NCI-H2029 treated with DMSO at 0.1 percent for 48 hours (cell line): ENCODE measurements at places on chromosomes 4 and X.

DNA sequence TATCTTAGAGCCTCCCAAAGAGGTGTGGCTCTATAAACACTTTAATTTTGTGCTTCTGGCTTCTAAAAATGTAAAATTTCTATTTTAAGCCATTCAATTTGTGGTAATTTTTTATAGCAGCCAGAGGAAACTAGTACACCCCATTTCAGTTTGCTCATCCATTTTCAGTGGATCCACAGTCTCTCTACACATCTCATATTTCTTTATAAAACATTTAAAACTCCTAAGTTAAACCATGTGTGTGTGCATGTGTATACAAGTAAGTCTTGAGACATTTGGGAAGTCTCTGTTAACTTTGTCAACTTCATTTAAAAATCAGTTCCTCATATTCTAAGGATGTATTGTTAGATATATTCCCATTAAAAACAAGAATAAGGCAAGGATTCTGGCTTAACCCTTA lies 273.2 kb downstream of the IL15 start:
- no peak for DNase-seq

DNA sequence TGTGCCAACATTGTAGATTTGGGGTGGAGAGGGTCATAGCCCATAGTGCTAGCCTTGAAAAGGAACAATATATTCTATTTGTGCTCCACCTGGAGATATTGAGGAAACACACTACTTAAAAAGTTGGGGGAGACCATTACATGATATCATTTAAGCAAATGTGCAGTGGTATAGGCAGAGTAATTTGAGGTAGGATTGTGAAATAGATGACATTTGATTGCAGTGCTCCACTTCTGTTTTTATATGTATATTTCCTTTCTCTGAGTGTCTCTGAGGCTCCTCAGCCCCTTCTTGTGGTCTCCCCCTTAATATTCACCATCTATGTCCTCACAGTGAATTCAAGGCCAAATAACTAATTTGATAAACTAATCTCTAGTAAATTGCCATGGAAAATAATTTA lies 85.6 kb upstream of the NMU start:
- DNase-seq, result no peak

DNA sequence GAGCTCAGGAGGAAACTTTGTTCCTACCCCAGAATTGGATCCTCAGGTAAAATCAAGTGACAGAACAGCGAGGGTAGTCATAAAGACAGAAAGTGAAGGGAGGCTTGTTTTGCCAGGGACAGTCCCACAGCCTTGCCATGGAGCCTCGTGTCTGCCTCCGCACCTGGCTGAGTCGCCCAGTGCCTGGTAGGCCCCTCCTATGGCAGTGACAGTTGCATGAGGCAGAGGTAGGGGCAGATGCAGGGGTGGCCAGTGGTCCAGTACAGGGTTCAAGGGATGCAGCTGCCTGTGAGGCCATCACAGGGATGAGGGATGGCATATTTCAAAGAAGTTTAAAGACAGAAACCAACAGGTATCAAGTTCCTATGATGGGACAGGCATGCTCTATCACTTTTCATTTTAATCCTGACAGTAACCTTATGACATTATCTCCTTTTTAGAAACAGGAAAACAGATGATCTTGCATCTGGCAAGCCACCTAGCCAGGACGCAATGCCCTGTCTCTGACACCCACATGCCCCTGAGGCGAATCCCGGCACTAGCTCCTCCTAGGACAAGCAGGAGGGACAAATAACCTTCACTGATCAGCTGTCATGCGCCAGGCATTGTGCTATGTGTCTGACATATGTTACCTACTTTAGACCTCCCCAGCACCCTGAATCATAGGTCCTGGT lies 127.4 kb upstream of the ENPP6 start:
- DNase-seq, result no peak

DNA sequence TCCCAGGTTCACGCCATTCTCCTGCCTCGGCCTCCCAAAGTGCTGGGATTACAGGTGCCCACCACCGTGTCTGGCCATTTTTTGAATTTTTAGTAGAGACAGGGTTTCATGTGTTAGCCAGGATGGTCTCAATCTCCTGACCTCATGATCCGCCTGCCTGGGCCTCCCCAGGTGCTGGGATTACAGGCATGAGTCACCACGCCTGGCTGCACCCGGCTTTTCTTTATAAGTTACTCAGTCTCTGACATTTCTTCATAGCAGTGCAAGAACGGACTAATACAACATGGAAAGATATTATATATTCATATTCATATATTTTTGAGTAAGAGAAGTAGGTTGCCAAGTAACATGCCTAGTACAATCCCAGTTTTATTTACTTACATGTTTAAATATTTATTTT lies 22.9 kb downstream of the SHROOM3 start:
- DNase-seq, result no peak

- no peak for DNase-seq
These were observed 25.3 kb downstream of the STIM2 start for GRCh38 chr4:26885912-26886274.

DNA sequence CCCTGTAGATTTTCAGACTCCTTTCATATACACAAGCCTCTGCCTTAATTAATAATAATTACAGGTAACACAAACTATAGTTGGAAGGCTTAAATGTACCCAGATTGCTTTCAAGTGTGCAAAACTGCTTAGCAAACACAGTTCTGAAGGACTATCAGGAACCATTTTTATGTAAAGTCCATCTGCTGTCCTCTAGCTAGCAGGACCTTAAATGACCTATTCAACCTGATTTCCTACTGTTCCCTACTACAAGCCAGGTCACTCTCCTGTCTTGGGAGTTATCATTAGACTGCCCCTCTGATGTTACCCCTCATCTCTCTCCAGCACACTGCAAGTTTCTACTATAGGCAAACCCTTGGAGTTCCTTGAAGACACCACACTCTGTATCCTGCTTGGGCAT lies 157.3 kb downstream of the GBA3 start:
- no peak for DNase-seq

GRCh38 chr4:98518559-98519267 lies 139.7 kb downstream of the TSPAN5 start:
- DNase-seq, result no peak

- no peak for DNase-seq
These were observed 326.9 kb upstream of the SLIT2 start for GRCh38 chr4:19924761-19925160.

GRCh38 chr4:118327554-118328241 lies 25.1 kb downstream of the PRSS12 start:
- DNase-seq, result no peak

GRCh38 chr4:179398414-179398813 lies 1956.2 kb upstream of the AGA start:
- no peak for DNase-seq

GRCh38 chr4:100494166-100494565 lies 23.7 kb downstream of the EMCN start:
- DNase-seq, result no peak

DNA sequence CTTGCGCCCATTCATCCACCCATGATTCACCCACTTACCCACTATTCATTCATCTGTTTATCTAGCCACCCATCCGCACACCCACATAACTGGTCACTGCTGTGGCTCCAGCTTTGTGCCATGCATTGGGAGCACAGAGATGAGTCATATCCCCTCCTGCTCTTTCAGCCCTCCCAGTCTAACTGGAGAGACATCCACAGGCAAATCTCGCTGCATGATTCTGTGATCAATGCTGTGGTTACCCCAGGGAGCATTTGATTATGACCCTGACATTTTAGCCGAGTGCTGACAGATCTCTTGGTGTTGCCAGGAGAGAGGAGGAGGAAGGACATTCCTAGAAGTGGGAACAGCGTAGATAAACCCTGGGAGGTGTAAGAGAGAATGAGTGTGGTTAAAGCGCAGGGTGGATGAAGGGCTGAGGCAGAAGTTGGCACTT lies 10.4 kb upstream of the PORCN start:
- no peak for DNase-seq

- DNase-seq, result no peak
These were observed 211.2 kb downstream of the SNCA start for GRCh38 chr4:89625599-89626293.

- no peak for DNase-seq
These were observed 14.0 kb upstream of the GLOD5 start for GRCh38 chrX:48747415-48748016.

- DNase-seq, result no peak
These were observed 169.0 kb upstream of the MAP3K15 start for GRCh38 chrX:19684311-19684710.

GRCh38 chr4:16055471-16055870 lies 28.4 kb downstream of the PROM1 start:
- no peak for DNase-seq

DNA sequence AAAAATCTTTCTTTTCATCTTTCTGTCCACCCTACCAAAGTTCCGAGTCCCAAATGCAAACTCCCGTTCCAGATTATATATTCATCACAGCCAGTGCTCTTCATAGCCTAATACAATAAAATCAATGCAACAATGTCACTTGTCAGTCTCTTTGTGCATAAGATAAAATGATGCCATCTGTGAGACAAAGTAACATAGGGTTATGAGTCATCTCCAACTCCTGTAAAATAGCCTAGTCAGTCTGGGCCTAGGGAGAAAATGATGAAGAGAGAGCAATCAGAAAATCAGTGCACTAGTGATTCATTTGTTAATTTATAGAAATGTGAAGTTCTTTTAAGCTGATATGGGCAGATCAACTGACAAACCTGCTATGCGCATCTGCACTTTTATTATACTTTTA lies 689.1 kb upstream of the DIAPH2 start:
- no peak for DNase-seq

DNA sequence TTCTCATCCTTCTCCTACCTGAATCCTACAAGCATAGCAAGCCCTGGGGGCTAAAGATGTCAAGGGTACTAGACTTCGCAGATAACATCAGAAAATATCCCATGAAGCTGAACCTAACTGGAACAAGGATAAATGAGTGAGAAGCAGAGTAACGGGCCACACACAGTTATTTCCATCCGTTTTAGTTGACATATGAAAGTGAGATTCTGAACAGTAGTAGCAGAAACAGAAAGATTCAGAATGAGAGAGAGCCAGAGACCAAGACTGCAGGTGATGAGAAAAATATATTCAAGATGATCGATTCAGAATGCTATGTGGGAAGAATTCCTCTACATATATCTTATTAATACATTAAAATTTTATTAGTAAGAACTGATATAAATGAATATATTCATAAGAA lies 165.1 kb downstream of the TSPAN5 start:
- DNase-seq, result no peak

GRCh38 chr4:6504900-6505496 lies 32.6 kb upstream of the PPP2R2C start:
- DNase-seq, result no peak

DNA sequence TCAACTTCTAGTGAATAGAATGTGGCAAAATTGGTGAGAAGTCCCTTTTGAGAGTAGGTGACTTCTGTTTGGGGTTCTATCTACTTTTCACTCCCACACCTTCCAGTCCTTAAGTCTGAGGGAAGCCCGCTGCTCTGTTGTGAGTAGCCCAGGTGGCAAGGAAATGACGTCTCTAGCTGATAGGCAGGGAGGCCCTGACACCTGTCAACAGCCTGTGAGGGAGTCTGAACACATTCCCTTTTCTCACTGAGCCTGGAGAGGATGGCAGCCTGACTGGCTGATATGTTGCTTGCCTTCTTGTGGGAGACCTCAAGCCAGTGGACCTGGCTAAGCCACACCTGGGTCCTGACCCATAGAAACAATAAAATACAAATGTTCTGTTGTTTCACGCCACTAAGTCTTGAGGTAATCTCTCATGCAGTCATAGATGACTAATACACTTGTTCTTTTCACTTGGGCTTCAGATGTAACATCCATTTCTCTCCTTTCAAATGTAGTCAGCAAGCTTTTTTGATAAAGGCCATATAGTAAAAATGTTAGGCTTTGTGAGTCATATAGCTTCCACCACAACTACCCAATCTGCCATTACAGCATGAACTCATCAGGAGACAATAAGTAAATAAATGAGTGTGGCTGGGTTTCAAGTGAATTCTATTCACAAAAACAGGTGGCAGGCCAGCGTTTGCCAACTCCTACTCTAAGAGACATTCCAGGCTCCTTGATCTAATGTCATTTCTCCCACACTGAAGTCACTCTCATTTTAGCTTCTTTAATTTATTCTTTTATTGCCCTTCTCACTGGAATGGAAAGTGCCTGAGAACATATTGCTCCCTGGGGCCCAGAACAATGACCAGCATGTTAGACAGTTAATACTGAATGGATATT lies 265.1 kb upstream of the MAD2L1 start:
- no peak for DNase-seq

DNA sequence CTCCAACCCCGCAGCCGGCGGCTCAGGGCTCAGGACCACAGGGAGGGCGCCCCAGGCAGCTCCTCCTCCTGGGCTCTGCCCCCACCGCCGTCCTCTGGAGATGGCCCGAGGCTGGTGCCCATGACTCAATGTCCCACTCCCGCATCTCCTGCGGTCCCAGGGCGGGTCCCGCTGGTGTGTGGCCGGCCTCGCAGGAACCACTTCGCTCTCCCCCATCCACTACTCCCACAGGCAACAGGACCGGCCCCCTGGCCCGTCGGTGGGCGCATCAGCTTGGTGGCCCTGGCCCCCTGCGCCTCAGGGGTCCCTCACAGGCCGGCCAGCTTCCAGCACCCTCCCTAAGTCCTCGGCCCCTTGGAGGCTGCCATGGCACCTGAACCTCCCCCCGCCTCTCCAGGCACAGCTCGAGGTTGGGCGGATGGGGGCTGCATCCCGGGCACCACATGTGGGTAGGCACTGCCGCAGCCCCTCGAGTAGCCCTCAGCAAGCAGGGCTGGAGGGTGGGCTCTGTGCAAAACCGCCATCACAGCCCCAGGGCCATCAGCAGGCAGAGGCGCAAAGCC lies 22.8 kb upstream of the SPON2 start:
- no peak for DNase-seq

- no peak for DNase-seq
These were observed 44.9 kb downstream of the AFAP1 start for GRCh38 chr4:7894677-7895181.

DNA sequence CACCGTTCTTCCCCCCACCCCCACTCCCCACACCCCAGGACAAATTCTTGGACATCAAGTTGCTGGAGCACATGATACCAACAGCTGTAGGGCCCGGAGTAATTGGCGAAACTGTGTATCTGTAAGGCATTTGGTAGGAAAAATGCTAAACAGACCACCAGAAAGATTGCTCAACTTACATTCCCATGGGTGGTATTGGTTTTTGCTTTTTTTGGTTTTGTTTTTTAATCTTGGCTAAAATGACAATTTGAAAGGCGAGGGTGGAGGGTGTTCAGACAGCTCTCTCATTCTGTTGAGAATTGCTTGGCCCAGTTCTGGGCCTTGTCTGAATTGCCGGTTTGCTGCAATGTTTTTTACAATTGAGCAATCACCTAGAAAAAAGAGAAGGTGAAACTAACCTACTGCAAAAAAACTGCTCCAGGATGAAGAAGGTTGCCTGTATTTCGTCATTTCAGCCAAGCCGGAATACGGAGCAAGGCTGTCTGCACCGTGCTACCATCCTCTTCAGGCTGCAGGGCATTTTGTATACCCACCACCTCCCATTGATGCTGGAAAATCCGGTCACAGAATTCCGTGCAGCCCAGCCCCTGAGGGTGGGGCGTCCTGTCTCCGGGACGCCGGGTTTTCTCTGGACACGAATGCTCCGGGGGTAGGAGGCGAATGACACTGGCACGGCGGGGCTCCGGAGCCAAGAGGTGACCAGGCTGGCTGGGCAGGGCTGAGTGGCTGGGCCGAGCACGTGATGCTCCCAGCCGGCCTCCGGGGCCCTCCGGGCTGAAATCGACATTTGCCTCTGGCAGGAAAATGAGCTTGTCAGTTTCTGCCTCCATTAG lies at the start of gene CLCN4:
Gene CLCN4, plus strand, starts transcription at position 777 of the 833 bp plus-strand sequence. CDS start 28,058 bp downstream, outside the sequence.
- no peak for DNase-seq

- no peak for DNase-seq
These were observed 51.4 kb upstream of the GUCY1A1 start for GRCh38 chr4:155615081-155615887.

GRCh38 chr4:121900132-121900983 lies 30.1 kb upstream of the BBS7 start:
- DNase-seq, result no peak

GRCh38 chr4:4689694-4690440 lies 148.0 kb upstream of the STX18 start:
- DNase-seq, result no peak
